NCI-H2081 treated with DMSO at 0.1 percent for 48 hours (cell line): ENCODE measurements at places on chromosomes 1 and 21.

GRCh38 chr1:88680911-88681622 lies 3.0 kb upstream of the PKN2 start:
- DNase-seq, result no peak

GRCh38 chr1:24605534-24606295 lies 37.4 kb upstream of the SRRM1 start:
- no peak for DNase-seq

DNA sequence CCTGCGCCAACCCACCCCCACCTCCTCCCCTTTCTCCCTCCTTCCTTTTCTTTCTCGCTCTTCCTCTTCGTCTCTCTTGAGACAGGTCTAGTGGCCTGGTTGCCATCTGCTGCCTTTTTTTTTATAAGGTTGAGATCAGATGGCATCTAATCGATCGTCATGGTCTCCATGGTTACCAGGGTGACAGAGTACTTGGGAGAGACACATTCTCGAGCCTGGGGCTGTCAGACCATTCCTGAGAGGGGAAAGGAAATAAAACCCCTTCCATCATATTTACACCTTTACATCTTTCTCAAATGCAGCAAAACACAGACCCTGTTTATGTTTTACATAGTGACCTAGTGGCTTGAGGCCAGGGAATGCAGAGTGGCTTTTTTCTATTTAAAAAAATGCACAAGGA lies 53.5 kb upstream of the SLC22A15 start:
- DNase-seq, result no peak

- no peak for DNase-seq
Observed at GRCh38 chr1:218080863-218081262, 204.2 kb upstream of the RRP15 start.

- no peak for DNase-seq
Observed at GRCh38 chr1:97451046-97451826, 469.6 kb downstream of the DPYD start.

DNA sequence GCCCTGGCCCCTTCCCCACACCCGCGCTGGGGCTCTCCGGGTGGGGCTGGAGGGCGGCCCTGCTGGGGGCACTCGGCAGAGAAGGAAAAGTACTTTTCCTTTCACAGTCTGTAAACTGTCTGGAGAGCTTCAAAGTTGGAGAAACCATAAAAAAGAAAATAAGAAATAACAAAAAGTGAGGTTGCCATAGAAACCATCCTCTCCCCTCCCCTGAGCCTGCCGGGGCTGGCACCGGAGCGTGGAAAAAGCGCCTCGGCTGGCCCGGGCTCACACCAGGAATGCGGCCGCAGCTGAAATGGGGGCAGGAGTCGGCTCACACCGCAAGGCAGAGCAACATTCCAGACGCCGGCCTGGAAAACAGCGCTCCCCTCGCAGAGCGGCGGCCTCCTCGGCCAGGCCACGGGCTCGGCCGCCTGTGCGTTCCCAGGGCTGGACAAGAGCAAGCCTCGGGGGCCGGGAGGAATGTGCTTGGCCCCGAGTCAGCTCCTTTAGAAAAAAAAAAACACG lies 69.2 kb downstream of the MORN1 start:
- DNase-seq, result no peak

- no peak for DNase-seq
Observed at GRCh38 chr21:43961382-43961909, 50.7 kb upstream of the TRAPPC10 start.
